Activated CD8-positive, alpha-beta memory T cell treated with anti-CD3 and anti-CD28 coated beads for 1 hour (primary cell): ENCODE measurements at places on chromosomes 2 and 18.

DNA sequence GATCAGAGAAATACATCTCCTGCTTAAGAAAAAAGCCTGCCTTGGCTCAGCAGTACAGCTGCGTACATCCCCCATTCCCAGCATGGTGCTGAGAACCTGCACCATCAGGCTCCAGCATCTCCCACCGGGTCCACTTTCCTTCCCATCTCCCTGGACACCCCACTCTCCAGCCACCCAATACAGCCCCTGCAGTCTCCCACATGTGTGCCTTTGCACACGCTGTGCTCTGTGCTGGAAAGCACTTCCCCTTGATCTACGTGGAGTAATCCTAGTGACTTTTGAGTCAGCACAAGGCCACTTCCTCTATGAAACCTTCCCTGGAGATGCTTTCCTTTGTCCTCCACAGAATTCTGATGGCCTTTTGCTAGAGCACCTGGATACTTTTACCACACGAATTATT lies 17.0 kb downstream of the STAT1 start:
- DNase-seq, result no peak

DNA sequence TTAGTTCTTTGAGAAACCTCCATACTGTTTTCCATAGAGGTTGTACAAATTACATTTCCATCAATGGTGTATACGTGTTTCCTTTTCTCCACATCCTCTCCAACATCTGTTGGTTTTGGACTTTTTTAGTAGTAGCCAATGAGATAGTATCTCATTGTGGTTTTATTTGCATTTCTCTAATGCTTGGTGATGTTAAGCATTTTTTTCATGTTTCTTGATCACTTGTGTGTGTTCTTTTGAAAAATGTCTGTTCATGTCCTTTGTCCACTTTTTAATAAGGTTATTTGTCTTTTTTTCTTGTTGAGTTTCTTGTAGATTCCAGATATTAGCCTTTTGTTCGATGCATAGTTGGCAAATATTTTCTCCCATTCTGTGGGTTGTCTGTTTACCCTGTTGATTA lies 392.3 kb upstream of the ZEB2 start:
- DNase-seq, result no peak

DNA sequence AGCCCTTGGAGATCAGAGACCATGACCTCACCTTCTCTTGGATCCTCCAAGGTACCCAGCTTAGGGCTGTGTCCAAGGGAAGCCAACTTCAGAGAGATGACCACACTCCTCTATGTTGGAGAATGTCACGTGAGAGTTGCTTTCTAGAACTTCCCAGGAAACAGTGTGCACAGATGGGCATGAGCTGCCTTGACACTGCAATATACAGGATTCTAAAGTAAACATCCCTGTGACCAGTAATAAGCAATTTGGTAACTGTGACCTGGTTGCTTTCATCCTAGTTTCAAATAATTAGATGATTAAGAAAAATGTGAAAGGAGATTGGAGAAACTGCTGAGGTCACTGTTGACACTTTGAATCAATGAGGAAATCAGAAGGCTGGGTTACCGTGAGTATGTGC lies 181.1 kb upstream of the EPAS1 start:
- no peak for DNase-seq

- no peak for DNase-seq
Measured at GRCh38 chr2:191977754-191978153, 130.9 kb upstream of the CAVIN2 start.

DNA sequence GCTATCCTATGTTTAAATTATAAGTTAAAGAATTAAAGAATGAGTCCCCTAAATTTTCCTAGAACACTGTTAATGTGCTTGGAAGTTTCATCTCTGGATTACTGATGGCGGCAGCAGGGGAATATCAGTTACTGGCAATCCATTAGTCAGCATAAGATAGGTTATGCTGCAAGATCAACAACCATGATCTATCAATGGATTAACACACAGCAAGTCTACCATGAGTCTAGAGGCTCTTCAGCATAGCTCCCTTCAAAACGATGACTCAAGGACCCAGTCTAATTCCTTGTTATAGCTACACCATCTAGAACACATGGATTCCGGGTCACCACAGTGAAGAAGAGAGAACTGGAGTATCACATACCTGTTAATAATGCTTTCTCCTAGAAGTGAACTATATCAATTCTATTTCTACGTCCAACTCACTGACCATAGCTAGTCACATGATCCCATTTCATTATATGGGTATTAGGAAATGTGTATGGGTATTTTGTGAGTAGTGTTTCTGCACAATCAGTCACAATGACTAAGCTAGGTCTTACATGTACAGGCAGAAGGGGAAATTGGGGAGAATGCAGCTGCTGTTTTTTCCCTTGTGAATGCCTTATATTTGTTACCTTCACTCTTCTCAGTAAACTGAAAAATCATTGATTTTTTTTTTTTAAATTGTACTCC lies 108.3 kb upstream of the MAPRE2 start:
- DNase-seq, result no peak

DNA sequence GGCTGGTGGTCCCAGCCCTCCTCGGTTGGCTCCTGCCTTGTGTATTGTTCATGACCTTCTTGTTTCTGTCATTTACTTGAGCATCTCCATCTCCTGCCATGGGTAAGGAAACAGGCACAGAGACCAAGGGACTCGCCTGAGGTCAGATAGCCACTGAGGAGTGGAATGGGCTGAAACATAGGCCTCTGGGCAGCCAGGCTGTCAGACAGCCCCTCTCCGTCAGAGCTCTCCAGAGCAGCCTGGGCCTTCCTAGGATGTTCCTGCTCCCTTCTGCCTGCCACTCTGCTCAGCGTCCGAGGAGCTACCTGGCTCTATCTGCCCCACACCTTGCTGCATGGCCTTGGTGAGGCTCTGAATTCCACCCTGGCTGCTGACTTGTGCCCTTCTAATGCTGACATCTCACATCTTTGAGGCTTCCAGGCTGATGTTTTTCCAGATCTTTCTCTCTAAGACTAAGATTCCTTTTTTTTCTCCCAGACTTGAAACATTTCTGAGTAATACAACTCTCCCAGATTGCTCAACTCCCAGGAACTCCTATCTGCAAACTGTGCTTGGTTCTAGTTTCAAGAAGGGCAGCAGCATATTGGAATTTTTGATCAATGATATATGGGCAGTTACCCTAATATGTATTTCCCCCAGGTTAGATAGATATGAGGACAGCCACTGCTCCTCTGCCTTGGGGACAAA lies 67.7 kb downstream of the MCFD2 start:
- DNase-seq, result no peak

DNA sequence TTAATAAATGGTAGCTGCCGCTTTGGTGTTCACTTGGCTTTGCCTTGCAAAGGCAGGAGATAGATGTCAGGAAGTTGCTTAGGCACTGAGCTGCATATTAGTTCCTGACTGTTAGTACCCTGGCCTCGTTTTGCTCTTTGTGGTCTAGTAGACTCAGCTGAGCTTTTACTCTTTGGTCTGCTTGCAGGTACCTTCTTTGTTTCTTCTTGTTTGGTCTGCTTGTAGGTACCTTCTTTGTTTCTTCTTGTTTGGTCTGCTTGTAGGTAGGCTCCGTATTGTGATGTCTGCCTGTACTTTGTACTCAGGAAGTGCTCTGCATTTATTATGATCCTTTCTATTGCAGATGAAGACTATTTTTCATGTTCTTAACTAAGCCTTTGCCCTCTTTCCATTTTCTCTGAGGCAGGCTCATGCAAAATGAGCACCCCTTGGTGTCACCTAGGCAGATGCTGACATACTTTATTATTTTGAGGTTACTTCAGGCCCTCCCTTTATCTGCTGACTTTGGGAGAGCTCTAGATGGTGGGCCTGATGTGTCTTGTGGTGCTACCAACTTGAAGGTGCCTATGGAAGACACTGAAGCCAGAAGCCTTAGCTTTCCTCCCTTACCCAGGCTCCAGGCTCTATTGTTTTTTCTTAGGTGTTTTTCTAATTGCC lies 6.0 kb downstream of the RPIA start:
- no peak for DNase-seq

DNA sequence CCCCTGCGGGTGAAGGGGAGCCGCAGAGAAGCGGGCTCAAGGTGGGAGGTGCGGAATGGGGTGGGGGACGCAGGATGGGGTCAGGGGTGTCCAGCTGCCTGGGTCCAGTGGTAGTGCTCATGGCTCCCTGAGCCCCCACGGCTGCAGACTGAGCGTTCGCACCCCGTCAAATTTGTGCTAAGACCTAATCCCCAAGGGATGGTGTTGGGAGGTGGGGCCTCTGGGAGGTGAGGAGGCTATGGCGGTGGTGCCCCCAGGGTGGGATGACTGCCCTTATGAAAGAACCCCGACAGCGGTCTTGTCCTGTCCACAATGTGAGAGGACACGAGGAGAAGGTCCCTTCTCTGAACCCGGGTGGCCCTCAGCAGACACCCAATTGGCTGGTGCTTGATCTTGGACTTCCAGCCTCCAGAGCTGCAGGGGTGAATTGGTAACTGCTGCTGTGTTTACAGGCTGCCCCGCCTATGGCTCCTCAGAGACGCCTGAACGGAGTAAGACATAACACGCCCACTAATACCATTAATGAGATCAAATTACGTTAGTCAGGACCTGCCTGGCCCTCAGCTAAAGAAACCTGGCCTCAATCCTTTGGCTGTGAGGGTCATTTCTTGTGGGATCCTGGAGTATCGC lies 42.6 kb downstream of the PXDN start:
- DNase-seq, result no peak

- DNase-seq, result no peak
Measured at GRCh38 chr18:12091538-12092141, 2.0 kb upstream of the ANKRD62 start.

- no peak for DNase-seq
Measured at GRCh38 chr2:45804987-45805755, 153.7 kb downstream of the PRKCE start.

DNA sequence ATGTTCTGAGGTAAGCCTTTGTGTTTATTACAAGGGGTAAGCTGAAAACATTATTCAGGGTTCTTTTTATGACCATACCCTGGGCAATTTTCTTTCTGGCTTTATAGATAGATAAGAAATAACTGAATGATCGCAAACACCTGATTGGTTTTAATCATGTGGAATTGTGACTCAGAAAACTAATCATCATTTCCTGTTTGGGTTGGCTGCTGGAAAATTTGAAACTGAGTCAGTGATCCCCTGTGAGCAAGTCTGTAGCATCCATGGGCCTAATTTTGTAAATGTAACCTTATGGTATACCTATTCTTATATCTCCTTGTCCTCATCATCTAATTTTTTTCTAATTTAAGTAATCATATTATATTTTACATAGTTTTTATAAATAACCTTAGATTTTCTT lies 34.3 kb downstream of the CCDC68 start:
- no peak for DNase-seq

GRCh38 chr2:10413991-10414451 lies 34.1 kb downstream of the ODC1 start:
- DNase-seq, result no peak
